Thoracic aorta (tissue), 2 donors: ENCODE measurements at places on chromosomes 5 and 9. TPM values are rescaled to one million over a fixed set of nuclear protein-coding genes. Genes with fewer than 3 reads are reported as not detected.

SOWAHA gene
- total RNA-seq = 0.63 TPM

ZNF300 gene
- total RNA-seq = 3.8 TPM

TMC1 gene
- total RNA-seq = not detected

FREM1 gene
- 24.8 TPM for total RNA-seq

SLC36A3 gene
- not detected for total RNA-seq

GRCh38 chr9:95373069-95373681 is 55.7 kb upstream of the FANCC start:
- no peak overlapping the region for H3K27ac ChIP-seq
- no peaks in the 10 kb centered on the region for H3K36me3 ChIP-seq
- no peaks in the 10 kb centered on the region for H3K4me1 ChIP-seq

DNA sequence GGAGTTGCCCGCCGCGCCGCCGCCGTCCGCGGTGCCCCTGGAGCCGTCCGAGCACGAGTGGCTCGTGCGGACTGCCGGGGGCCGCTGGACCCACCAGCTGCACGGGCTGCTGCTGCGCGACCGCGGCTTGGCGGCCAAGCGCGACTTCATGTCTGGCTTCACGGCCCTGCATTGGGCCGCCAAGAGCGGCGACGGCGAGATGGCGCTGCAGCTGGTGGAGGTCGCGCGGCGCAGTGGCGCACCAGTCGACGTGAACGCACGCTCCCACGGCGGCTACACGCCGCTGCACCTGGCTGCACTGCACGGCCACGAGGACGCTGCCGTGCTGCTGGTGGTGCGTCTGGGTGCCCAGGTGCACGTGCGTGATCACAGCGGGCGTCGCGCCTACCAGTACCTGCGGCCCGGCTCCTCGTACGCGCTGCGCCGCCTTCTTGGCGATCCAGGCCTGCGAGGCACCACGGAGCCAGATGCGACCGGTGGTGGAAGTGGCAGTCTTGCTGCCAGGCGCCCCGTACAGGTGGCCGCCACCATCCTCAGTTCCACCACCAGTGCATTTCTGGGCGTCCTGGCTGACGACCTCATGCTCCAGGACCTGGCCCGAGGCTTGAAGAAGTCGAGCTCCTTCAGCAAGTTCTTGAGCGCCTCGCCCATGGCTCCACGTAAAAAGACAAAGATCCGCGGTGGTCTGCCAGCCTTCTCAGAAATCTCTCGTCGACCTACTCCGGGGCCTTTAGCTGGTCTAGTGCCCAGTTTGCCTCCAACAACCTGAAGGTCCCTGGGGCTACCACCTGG is 1.6 kb downstream of the SOWAHA start:
- peaks cover 3% of the 10 kb centered on the region for H3K27me3 ChIP-seq
- H3K4me1 ChIP-seq = peaks cover 4% of the 10 kb centered on the region
- H3K4me3 ChIP-seq = peak overlapping the region; percentile 71

DNA sequence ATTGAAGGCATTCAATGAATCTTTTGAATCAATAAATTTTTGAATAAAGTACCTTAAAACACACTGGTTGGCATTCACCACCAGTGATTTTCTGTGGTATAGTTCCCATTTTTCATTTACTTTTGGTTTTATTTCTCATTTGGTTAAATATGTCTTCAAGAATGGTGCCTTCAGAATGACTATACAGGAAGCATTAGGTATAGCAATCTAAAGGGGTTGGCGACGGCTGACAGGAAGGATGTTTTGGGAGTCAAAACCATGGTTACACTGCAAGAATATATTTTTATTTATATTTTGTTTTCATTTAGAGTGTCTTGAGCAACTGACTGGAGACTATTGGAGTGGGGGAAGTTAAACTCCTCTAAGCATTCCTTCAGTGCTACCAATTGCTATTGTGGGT is 235.7 kb downstream of the HTR1A start:
- no peak overlapping the region for H3K4me3 ChIP-seq
- DNase-seq = no peak
- no peaks in the 10 kb centered on the region for H3K36me3 ChIP-seq
- H3K27ac ChIP-seq = no peak overlapping the region
